ENCODE measurements at places on chromosomes 4 and X.

DNA sequence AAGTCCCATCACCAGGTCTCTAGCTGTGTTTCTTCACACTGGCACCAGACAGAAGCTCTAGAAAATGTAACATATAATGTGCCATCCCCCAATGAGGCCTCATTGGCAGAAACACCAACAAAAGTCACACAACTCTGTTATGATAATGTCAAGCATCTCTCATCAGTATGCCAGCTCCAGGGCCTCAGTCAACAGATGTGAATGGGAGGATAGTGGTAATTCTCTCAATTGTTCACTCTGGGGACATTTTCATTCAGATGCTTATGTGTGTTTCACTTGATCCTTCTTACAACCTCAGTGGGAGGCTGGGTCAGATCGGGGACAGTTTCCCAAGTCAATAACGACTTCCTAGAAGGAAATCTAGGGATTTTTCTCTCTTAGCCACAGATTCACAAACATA, 57.5 kb upstream of the SCOC start:
- no peak for DNase-seq

DNA sequence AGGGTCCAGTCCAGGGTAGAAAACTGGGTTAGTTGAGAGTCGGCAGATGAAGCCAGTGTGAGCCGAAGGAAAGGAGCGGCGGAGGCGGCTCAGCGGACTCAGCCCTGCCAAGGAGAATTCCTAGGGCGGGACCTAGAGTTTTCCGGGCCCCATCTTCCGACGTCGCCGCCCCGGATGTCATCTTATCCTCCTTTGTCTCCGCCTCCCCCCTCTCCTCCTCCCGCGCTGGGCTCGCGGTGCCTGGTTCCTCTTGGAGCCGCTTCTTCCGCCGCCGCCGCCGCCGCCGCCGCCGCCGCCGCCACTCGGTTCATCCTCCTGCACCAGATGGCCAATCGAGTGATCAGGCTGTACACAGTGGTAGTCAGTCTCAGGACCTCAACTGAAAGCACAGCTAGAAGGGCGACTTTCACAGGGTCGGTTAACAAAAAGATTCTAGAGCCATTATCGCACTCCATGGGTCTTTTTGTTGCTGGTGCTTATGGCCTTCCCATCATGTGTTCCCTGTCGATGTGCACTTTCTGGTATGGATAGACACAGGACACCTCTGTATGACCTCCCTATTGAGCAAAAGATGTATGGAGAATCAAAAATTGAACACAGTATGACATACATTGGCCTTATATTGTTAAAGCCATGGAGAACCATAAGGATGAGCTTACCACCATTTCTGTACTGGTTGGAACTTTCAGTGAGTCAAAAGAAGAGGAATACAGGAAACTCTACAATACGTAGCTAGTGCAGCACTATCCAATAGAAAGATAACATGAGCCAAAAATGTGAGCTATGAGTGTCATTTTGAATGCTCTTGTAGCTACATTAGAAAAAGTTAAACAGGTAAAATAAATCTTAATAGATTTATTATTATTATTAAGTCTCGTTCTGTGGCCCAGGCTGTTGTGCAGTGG, 32.4 kb upstream of the THOC2 start:
- DNase-seq: peak; percentile 53

DNA sequence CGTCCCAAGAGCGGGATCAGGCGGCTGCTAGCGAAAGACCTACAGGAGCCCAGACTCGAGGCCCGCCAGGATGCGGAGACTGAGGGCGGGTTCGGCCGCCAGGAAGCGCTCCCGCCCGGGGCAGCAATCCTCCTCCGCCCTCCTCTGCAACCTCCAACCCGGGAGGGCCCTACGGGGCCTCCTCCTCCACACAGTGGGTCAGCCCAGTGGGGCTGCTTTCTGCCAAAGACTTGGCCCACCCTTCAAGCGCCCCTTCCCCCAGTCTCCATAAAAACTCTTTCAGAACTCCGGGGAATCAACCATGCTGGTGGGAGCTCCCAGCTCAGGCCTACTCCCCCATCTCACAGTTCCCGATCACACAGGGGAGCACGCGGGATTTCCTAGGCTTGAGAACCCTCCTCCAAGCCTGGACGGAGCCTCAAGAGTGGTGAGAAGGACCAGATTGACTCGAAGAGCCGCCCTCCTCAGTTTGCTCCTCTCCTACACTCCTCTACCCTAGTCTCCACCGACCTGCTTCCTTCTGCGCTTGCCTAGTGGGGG, 77.5 kb downstream of the RLIM start:
- no peak for DNase-seq

- no peak for DNase-seq
These were observed 1.9 kb upstream of the MAMLD1 start for GRCh38 chrX:150361070-150361776.

GRCh38 chrX:46328133-46328532, 217.1 kb downstream of the ZNF674 start:
- DNase-seq: no peak

- no peak for DNase-seq
These were observed 87.0 kb upstream of the RPL34 start for GRCh38 chr4:108533245-108533844.

DNA sequence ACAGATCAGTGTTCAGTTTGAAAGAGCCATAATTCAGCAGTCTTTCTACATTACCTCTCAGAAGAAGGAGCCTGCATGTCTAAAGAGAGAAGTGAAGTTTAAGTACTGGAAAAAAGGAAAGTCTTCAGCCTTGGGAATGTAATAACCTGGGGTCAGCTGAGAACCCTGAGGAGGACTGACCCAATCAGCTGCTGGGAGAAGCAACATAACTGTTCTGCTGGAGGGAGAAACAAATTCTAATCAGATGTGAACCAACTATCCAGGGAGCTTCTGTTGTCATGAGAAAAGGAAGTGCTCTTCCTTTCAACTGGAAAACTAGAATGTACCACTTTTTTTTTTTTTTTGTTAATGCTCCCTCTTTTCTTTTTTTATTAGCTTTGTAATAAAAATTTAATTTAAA, 64.5 kb upstream of the PDE5A start:
- no peak for DNase-seq

DNA sequence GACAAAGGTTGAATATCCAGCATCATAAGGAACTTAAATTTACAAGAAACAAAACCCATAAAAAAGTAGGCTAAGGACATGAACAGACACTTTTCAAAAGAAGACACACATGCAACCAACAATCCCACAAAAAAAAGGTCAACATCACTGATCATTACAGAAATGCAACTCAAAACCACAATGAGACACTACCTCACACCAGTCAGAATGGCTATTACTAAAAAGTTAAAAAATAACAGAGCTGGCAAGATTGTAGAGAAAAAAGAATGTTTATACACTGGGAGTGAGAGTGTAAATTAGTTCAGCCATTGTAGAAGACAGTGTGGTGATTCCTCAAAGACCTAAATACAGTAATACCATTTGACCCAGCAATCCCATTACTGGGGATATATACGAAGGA, 474.7 kb downstream of the TRIML1 start:
- DNase-seq: no peak

GRCh38 chrX:10414862-10415261, 205.5 kb downstream of the MID1 start:
- no peak for DNase-seq

GRCh38 chr4:70943114-70943513, 40.9 kb downstream of the MOB1B start:
- DNase-seq: no peak

DNA sequence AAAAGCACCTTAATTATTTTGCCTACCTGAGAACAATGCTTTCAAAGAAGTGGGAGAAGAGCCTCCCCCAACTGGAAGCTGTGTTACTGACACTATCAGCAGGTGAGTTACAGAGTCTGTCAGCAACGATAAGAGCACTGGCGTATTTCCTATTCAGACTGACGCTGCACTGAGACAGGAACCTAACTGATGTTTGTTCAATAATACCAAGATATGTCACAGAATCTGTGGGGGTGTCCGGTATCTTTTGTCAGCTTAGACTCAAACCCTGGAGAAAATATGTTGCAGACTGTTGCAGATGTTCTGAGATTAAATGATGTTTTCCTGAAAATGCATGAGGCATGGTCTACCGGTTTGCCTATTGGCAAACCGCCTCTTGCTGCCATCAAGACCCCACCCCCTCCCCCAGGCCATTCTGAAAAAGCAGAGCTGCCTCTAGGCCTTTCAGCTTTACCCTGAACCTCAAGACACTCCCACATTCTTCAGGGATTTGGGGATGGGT, 115.2 kb upstream of the KIT start:
- no peak for DNase-seq

GRCh38 chr4:40164459-40164858, 32.4 kb upstream of the RHOH start:
- no peak for DNase-seq

GRCh38 chr4:153476829-153477574, 10.8 kb downstream of the TMEM131L start:
- no peak for DNase-seq

DNA sequence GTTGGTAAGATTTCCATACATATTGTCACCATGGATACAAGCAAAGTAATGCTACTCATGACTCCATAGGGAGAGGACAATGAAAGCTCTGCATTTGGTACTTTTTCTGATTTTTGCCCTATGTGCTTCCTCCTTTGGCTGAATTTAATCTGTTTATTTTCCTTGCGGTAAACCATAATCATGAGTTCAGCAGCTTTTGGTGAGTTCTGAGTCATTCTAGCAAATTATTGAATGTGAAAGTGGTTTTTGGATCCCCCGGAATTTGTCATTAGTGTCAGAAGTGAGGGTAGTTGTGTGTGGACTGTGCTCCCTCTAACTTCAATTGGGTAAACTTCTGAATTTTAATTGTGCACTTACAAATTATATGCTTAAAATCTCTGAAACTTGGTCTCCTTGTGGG, 170.3 kb downstream of the MOSPD2 start:
- DNase-seq: no peak

- no peak for DNase-seq
These were observed 90.0 kb downstream of the GPRIN3 start for GRCh38 chr4:89217604-89218003.

- DNase-seq: no peak
These were observed 17.6 kb downstream of the OFD1 start for GRCh38 chrX:13752141-13752540.
